Spinal cord (tissue), 10 donors: ENCODE measurements at places on chromosomes 7 and 10. TPM values are rescaled to one million over a fixed set of nuclear protein-coding genes. Genes with fewer than 3 reads are reported as not detected.

DNA sequence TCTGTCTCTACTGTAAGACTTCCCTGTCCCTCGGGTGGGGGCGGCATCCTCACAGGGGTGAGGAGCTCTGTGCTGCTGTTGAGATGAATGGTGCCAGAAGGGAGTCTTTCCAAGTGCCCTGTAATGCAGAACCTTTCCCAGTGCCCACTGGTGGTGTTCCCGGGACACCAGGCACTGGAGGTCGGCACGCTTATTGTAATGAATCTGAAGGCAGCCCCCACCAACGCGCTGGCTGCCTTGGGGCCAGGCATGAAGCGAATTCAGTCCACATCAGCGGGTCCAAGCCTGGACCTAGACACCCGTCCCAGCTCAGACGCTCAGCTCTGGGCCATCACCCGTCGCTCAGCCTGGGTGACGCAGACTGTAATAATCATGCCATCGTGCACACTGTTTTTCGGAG is 592.9 kb downstream of the DNAJB6 start:
- no peak for DNase-seq

GRCh38 chr10:1166101-1166827 is 110.1 kb downstream of the WDR37 start:
- no peak for DNase-seq

DNA sequence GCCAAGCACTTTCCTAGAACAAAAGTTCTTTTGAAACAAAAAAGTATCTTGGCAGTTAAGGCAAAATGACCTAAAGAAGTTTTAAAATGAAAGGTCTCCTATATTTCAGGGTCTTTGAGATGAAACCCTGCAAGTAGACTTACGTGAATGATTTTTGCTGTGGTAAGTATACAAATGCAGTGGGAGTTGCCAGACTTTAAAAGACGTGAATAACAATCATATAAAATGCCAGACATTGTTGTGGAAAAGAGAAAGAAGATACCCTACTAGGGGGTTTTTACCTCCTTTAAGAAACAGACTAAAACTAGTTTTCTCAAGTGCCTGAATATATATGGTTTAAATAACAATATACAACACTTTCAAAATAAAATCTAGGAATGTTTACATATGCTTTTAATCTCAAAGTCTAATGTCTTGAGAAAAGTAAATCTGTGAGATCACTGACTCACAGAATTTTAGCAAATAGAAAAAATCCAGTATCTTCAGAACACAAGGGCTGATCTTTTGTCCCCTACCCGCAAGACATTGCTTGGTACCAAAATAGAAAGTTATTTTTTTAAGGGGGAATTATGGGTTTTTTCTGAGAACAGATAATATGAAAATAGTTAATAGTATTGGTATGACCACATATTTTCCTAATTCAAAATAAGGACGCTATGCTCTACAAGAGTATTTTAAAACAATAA is 29.5 kb downstream of the LRRC17 start:
- no peak for DNase-seq

Gene PBLD
- polyA plus RNA-seq = 16.9 TPM

Gene IDI2
- polyA plus RNA-seq = not detected

Gene CPA2
- polyA plus RNA-seq = 0.21 TPM
